ENCODE measurements at places on chromosomes 3 and 15. TPM values are rescaled to one million over a fixed set of nuclear protein-coding genes. Genes with fewer than 3 reads are reported as not detected.

- no peak overlapping the region for H3K27ac ChIP-seq
- no peaks in the 10 kb centered on the region for H3K4me1 ChIP-seq
- no peaks in the 10 kb centered on the region for H3K36me3 ChIP-seq
- H3K27me3 ChIP-seq, result peaks cover 11% of the 10 kb centered on the region
These were observed 92.0 kb downstream of the GAP43 start for GRCh38 chr3:115715241-115715745.

GRCh38 chr3:58497097-58497496 lies 5.2 kb downstream of the KCTD6 start:
- H3K36me3 ChIP-seq, result peaks cover 14% of the 10 kb centered on the region
- DNase-seq, result no peak
- H3K27me3 ChIP-seq, result no peaks in the 10 kb centered on the region
- H3K4me1 ChIP-seq, result peaks cover 50% of the 10 kb centered on the region
- no peak overlapping the region for H3K4me3 ChIP-seq
- no peak overlapping the region for H3K27ac ChIP-seq

DNA sequence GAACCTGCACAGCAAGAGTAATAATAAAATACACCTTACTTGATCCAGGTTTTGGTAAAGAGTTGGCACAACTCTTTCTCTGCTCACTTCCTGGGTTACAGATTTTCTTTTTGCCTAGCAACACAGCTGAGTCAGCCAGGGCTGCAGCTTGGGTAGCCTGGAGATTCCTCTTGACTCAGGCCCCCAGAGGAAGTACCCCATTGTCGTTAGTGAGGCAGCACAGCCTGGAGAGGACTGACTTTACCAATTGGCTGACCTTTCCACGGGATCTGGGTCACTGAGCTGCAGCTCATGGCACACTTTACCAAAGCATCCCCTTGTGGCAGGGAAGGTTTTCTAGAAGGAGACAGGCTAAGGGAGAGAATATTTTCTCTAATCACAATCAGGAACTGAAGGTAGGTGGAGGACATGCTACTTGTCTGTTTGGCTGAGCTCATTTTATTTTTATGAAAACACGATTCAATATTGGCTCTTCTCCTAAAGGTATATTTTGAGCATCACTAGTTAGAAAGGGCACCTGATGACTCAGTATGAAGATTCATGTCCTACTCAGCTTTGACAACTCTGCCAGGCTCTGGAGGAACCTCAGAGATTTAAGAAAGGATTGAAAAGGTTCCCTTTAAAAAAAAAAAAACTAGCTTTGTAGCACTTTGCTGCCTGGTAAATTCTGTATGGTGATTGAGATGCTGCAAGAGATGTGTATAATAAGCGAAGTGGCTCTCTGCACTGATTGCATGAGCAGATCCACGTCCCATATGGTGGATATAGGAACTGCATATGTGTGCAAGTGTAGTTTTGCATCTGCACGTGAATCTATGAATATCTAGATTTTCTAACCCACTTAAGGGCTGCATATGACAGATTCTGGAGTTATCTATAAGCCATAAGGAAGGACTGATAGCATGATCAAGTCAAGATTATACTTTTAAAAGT lies 124.8 kb downstream of the CHDH start:
- H3K27me3 ChIP-seq, result peaks cover 15% of the 10 kb centered on the region
- H3K27ac ChIP-seq, result no peak overlapping the region
- no peak overlapping the region for H3K4me3 ChIP-seq
- H3K36me3 ChIP-seq, result no peaks in the 10 kb centered on the region

GRCh38 chr15:67321352-67321751 lies 66.8 kb downstream of the IQCH start:
- peaks cover 2% of the 10 kb centered on the region for H3K4me1 ChIP-seq
- no peak for DNase-seq
- H3K27ac ChIP-seq, result no peak overlapping the region
- no peaks in the 10 kb centered on the region for H3K36me3 ChIP-seq
- peaks cover 16% of the 10 kb centered on the region for H3K27me3 ChIP-seq

The XPC gene
- total RNA-seq, result 25.4 TPM

The CLDN16 gene
- total RNA-seq, result not detected

GRCh38 chr3:25365636-25366035 lies 62.4 kb upstream of the RARB start:
- DNase-seq, result no peak
- H3K27ac ChIP-seq, result no peak overlapping the region
- H3K4me3 ChIP-seq, result no peak overlapping the region
- peaks cover 5% of the 10 kb centered on the region for H3K27me3 ChIP-seq
- H3K36me3 ChIP-seq, result no peaks in the 10 kb centered on the region

DNA sequence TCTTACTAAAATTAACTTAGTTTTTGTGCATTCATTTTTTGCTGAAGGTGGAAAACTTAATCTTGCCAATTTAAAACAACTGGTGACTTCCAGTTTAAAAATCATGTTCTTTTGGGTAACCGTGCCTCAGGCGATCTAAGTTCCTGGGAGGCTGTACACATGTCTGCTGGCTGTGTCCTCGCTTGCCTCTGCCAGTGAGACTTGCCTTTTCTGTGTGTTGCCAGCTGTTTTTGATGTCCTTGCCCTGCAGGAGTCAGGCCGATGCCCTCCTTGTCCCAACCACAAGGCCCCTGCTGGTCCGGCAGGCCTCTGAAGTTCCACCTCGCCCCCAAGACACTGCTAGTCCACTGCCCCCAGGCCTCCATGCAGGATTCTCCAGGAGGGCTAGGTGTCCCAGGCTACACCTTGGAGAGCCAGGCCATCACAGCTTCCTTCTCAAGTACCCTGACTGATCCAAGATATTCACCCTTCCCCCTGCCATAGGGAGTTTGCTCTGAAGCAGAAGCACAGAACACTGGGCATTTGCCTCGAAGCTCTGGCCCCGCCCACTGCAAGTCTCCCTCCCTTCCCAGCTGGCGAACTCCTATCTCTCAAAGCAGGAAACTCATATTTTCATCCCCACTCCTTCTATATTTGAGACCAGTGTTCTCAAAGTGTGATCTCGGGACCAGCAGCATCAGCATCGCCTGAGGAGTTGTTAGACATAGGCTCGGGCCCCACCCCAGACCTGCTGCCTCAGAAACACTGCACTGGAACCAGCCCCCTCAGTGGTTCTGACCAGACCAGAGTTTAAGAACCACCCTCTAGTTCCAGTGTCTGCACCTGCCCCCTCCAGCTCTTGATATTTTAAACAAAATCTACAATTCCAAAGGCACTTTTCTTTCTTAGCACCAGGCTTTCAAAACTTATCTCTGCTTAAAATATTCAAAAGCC lies 185.8 kb upstream of the UBE2E1 start:
- H3K27me3 ChIP-seq, result no peaks in the 10 kb centered on the region
- peaks cover 10% of the 10 kb centered on the region for H3K36me3 ChIP-seq
- peaks cover 9% of the 10 kb centered on the region for H3K4me1 ChIP-seq
- no peak overlapping the region for H3K27ac ChIP-seq
- DNase-seq, result no peak

- H3K27me3 ChIP-seq, result no peaks in the 10 kb centered on the region
- peaks cover 72% of the 10 kb centered on the region for H3K4me1 ChIP-seq
These were observed 76.4 kb downstream of the AKAP13 start for GRCh38 chr15:85456798-85457197.

DNA sequence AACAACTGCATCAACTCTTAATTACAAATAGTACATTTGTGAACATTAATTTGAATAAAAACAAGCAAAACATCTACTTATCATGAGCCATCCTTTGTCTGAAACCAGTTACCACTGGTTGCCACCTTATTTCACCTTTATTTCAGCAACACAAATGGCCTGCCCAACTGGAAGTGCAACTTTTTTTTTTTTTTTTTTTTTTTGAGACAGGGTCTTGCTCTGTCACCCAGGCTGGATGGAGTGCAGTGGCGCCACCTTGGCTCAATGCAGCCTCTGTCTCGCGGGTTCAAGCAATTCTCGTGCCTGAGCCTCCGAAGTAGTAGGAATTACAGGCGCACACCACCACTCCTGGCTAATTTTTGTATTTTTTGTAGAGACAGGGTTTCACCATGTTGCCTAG lies 13.1 kb downstream of the WDR82 start:
- H3K4me3 ChIP-seq, result no peak overlapping the region
- H3K36me3 ChIP-seq, result peaks cover 80% of the 10 kb centered on the region
- no peaks in the 10 kb centered on the region for H3K27me3 ChIP-seq
- DNase-seq, result no peak
- H3K27ac ChIP-seq, result peak overlapping the region; percentile 31

GRCh38 chr3:161740421-161740820 lies 243.8 kb downstream of the OTOL1 start:
- no peaks in the 10 kb centered on the region for H3K36me3 ChIP-seq
- H3K4me1 ChIP-seq, result no peaks in the 10 kb centered on the region
- H3K27ac ChIP-seq, result no peak overlapping the region
- DNase-seq, result no peak

GRCh38 chr15:69723404-69724096 lies 270.9 kb downstream of the RPLP1 start:
- no peak overlapping the region for H3K4me3 ChIP-seq
- no peak overlapping the region for H3K27ac ChIP-seq
- H3K4me1 ChIP-seq, result peaks cover 63% of the 10 kb centered on the region
- peaks cover 2% of the 10 kb centered on the region for H3K36me3 ChIP-seq

The ITIH1 gene
- total RNA-seq, result not detected

GRCh38 chr15:37253877-37254276 lies 153.5 kb upstream of the MEIS2 start:
- no peak for DNase-seq
- H3K4me3 ChIP-seq, result no peak overlapping the region
- no peak overlapping the region for H3K27ac ChIP-seq
- H3K4me1 ChIP-seq, result no peaks in the 10 kb centered on the region

DNA sequence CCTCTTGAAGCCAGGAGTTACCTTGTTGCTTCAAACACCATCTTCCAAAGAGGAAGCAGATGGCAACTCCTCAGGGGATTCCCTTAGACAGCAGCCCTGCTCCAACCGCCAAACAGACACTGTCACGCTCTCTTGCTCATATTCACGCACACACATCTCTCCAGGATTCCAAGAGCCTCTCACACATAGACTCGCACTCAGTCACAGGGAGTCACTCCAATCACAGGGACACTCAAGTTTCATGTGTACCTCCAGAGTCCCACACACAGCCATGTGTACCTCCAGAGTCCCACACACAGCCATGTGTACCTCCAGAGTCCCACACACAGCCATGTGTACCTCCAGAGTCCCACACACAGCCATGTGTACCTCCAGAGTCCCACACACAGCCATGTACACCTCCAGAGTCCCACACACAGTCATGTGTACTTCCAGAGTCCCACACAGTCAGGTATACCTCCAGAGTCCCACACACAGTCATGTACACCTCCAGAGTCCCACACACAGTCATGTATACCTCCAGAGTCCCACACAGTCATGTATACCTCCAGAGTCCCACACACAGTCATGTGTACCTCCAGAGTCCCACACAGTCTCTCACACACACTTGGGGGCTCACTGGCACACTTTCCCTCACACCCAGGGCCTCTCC lies 6.1 kb downstream of the VWA5B2 start:
- H3K27ac ChIP-seq, result no peak overlapping the region
- peaks cover 25% of the 10 kb centered on the region for H3K27me3 ChIP-seq
- no peaks in the 10 kb centered on the region for H3K36me3 ChIP-seq
- no peak overlapping the region for H3K4me3 ChIP-seq
- peaks cover 3% of the 10 kb centered on the region for H3K4me1 ChIP-seq

The LSMEM2 gene
- total RNA-seq, result not detected

DNA sequence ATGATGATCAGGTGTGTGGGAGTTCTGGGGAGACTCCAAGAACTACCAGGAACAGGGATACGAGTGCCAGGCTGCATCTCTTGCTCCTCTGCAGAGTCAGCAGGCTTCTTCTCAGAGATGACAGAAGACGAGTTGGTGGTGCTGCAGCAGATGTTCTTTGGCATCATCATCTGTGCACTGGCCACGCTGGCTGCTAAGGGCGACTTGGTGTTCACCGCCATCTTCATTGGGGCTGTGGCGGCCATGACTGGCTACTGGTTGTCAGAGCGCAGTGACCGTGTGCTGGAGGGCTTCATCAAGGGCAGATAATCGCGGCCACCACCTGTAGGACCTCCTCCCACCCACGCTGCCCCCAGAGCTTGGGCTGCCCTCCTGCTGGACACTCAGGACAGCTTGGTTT lies 7.9 kb downstream of the PRRT3 start:
- peaks cover 10% of the 10 kb centered on the region for H3K36me3 ChIP-seq
- no peaks in the 10 kb centered on the region for H3K4me1 ChIP-seq
- H3K4me3 ChIP-seq, result no peak overlapping the region
- DNase-seq, result no peak

DNA sequence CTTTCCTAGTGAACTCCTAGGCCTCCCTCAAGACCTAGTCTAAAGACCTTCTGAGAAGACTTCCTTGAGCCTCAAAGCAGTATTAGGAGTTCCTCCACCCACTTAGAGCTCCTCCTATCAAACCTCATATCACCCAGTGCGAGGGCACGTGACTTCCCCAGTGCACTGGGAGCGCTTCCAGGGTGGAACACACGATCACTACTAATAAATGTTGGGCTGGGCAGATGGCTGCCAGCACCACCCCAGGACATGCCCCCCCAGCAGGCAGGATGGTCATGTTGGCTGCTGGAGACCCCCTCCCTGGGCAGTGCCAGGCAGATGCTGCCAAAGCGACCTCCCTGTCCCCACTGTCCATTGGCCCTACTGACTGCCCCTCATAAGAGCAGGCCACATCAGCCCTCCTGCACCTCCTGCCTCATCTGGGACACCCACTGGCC lies 8.5 kb upstream of the PLXND1 start:
- H3K4me1 ChIP-seq, result no peaks in the 10 kb centered on the region
- no peak for DNase-seq
- H3K27ac ChIP-seq, result no peak overlapping the region
- peaks cover 5% of the 10 kb centered on the region for H3K27me3 ChIP-seq
- H3K36me3 ChIP-seq, result no peaks in the 10 kb centered on the region

DNA sequence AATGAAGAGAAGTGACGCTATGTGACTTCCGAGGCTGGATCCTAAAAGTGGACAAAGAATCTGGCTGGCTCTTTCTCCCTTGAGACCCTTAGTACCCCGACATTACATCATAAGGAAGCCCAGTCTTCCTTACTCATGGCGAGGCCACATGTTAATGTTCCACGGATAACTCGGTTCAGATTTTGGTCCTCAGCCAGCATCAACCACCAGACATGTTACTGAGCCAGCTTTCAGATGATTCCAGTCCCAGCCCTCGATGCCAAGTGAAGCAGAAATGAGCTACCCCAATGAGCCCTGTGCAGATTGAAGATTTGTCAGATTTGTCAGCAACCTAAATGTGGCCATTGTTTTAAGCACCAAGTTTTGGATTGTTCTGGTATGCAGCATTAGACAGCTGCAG lies 46.6 kb downstream of the SLCO2A1 start:
- no peak for DNase-seq
- no peaks in the 10 kb centered on the region for H3K36me3 ChIP-seq
- no peak overlapping the region for H3K4me3 ChIP-seq
- H3K4me1 ChIP-seq, result no peaks in the 10 kb centered on the region
- H3K27me3 ChIP-seq, result no peaks in the 10 kb centered on the region

- H3K27me3 ChIP-seq, result no peaks in the 10 kb centered on the region
- no peak overlapping the region for H3K4me3 ChIP-seq
- H3K4me1 ChIP-seq, result no peaks in the 10 kb centered on the region
- no peak for DNase-seq
These were observed 53.6 kb upstream of the THRB start for GRCh38 chr3:24548278-24548677.

The TRAK1 gene
- 22.3 TPM for total RNA-seq

GRCh38 chr15:53351373-53351772 lies 408.1 kb downstream of the WDR72 start:
- H3K4me3 ChIP-seq, result no peak overlapping the region
- H3K27ac ChIP-seq, result no peak overlapping the region
- no peaks in the 10 kb centered on the region for H3K27me3 ChIP-seq
- no peaks in the 10 kb centered on the region for H3K36me3 ChIP-seq
- H3K4me1 ChIP-seq, result no peaks in the 10 kb centered on the region

Data from activated naive CD8-positive, alpha-beta T cell treated with anti-CD3 and anti-CD28 coated beads for 36 hours (primary cell).